ENCODE measurements at places on chromosomes 3 and 15. TPM values are rescaled to one million over a fixed set of nuclear protein-coding genes. Genes with fewer than 3 reads are reported as not detected.

Gene SCAANT1
- total RNA-seq: not detected

Gene DZIP1L
- total RNA-seq: 2.4 TPM

Gene GOLGA6D
- not detected for total RNA-seq

Gene PLSCR5
- not detected for total RNA-seq

Gene TPM1
- total RNA-seq: 28.3 TPM

Gene MUSTN1
- 0.40 TPM for total RNA-seq

Gene STAB1
- 21.2 TPM for total RNA-seq

Gene GOLGA8Q
- not detected for total RNA-seq

Gene GOLGA8H
- total RNA-seq: not detected

Gene ZMYND10
- total RNA-seq: 0.64 TPM

Gene NANOGP8
- 0.44 TPM for total RNA-seq

Gene TGM5
- total RNA-seq: 13.5 TPM

Gene UROC1
- total RNA-seq: not detected

Gene KNG1
- not detected for total RNA-seq

Gene CFAP92
- 0.80 TPM for total RNA-seq

Gene EPHA6
- 1.1 TPM for total RNA-seq

Gene AGTR1
- 0.24 TPM for total RNA-seq

Gene MOBP
- not detected for total RNA-seq

Gene OIP5
- total RNA-seq: 6.4 TPM

Gene TICRR
- 17.0 TPM for total RNA-seq

Gene MYL3
- total RNA-seq: 0.36 TPM

Gene C3orf49
- not detected for total RNA-seq

Gene PLXND1
- 15.8 TPM for total RNA-seq

Gene GOLGA8R
- total RNA-seq: 1.8 TPM

Gene UACA
- total RNA-seq: 33.4 TPM

Gene STARD9
- total RNA-seq: 1.2 TPM

Gene CCR9
- total RNA-seq: not detected

Gene FNDC3B
- 19.9 TPM for total RNA-seq

Gene PIK3R4
- 19.1 TPM for total RNA-seq

Gene SPSB4
- total RNA-seq: not detected

Gene ILDR1
- total RNA-seq: 6.3 TPM

Gene KBTBD8
- 2.2 TPM for total RNA-seq

Gene ACAP2
- 43.4 TPM for total RNA-seq

Gene ARHGAP31
- 4.3 TPM for total RNA-seq

Gene PPP1R14D
- not detected for total RNA-seq

Gene CHRNA7
- 0.76 TPM for total RNA-seq

Gene MAGEL2
- 0.08 TPM for total RNA-seq

Gene TNFSF10
- 40.2 TPM for total RNA-seq

Measured in esophagus mucosa (tissue), 1 donor.